G401 (cell line): ENCODE measurements at places on chromosomes 4 and X.

- no peak for DNase-seq
These were observed 42.1 kb downstream of the TRIM61 start for GRCh38 chr4:164935363-164935762.

GRCh38 chr4:5128569-5128968 is 77.3 kb downstream of the STK32B start:
- no peak for DNase-seq

GRCh38 chr4:185504098-185505047 is 30.9 kb downstream of the PDLIM3 start:
- no peak for DNase-seq

- no peak for DNase-seq
These were observed 46.5 kb downstream of the HADH start for GRCh38 chr4:108036213-108036612.

DNA sequence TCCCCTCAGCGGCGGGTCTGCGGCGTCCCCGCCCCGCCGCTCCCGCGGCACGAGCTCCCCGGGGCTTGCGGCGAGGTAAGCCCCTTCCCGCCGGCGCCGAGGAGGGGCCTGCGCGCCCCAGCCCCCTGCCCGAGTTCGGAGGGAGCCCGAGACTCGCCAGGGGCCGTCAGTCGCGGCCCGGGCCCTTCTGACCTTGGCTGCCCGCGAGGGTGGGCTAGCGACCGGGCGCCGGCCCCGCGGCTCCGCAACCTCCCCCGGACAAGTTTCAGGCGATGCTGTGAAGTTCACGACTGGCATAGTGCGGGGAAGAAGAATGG is 554 bp downstream of the CDKL5 start:
- DNase-seq: no peak

DNA sequence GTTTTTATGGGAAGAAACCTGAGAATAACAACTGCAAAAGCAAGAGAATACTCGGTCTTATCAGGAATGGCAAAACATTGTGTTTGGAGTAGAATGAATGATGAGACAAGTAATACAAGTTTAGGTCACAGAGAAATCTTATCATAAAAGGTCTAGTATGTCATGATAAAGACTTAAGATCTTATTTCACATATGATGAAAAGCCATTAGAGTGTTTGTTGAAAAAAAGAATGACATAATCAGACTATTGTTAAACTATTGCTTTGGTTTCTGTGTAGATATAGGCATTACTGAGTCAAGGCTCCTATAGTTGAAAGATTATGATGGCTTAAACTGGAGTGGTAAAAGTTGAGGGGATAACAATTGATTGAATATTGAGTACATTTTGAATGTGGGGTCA is 603.6 kb downstream of the CCSER1 start:
- DNase-seq: no peak

GRCh38 chr4:99507762-99508161 is 3.1 kb upstream of the C4orf17 start:
- no peak for DNase-seq

DNA sequence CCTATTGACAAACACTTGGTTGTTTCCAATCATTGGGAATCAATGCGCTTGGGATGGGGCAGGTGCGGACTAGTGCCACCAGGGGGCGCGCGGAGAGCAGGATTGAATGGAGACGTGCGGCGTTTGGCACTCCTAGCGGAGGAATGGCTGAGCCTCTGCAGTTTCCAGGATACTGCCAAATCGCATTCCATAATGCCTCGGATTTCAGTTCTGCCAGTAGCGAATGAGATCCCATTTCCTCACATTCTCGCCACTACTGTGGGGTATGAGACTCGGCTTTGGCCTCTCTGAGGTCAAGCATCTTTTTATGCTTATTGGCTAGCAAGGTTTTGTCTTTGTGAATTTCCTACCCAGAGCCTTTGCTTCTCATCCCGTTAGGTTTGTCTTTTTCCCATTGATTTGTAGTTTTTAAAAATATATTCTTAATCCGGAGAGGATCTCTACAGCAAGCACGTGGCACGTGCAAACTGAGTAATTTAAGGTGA is 28.7 kb downstream of the CLDN34 start:
- peak; percentile 81 for DNase-seq

GRCh38 chrX:100379388-100379986 is 30.6 kb downstream of the PCDH19 start:
- no peak for DNase-seq

GRCh38 chr4:93289831-93290230 is 538.7 kb upstream of the ATOH1 start:
- DNase-seq: no peak
